CD4-positive, alpha-beta T cell treated with Interleukin-15 for 4 hours (primary cell): ENCODE measurements at places on chromosomes 6 and 20.

DNA sequence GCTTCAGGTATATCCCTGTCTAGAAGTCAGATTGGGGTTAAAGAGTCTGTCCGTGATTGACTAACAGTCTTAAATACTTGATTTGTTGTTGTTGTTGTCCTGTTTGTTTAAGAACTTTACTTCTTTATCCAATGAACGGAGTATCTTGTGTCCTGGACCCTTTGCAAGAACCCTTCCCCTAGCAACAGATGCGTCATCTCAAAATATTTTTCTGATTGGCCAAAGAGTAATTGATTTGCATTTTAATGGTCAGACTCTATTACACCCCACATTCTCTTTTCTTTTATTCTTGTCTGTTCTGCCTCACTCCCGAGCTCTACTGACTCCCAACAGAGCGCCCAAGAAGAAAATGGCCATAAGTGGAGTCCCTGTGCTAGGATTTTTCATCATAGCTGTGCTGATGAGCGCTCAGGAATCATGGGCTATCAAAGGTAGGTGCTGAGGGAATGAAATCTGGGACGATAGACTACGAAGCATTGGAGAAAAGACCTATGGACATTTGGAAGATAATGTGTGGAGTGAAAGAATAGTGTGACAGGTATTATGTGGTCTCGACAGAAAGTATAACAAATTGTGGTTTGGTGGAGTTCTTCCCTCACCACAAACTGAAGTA, at the start of gene HLA-DRA:
Gene HLA-DRA, plus strand, starts transcription at position 286 of the 613 bp plus-strand sequence. Its CDS starts 64 bp downstream, at position 350.
- peak; percentile 87 for DNase-seq

DNA sequence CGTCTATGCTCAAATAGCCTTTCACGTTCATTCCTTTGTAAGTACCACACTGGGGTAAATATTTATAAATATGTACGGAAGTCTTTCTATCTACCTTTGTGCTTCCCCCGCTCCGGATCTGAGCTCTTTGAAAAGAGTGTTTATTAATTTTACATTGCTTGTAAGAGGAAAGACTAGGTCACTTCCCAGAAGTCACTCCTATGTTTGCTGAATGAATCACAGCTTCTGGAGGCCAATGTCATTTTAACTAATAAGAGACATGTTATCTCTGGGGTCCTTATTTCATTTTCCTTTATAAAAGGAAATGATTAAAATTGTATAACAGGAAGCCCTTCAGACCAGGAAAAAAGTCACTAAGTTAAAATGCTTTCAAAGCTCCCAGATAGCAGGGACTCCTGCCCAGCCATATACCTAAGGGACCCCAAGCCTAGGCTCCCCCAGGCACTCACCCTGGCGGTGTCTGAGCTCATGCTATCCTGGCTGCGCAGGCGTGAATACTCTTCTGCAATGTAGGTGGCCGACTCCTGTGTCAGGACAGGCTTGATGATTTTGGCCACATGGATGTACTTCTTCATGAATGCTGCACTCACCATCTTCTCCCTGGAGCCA, 12.6 kb downstream of the MCM3 start:
- DNase-seq: no peak

DNA sequence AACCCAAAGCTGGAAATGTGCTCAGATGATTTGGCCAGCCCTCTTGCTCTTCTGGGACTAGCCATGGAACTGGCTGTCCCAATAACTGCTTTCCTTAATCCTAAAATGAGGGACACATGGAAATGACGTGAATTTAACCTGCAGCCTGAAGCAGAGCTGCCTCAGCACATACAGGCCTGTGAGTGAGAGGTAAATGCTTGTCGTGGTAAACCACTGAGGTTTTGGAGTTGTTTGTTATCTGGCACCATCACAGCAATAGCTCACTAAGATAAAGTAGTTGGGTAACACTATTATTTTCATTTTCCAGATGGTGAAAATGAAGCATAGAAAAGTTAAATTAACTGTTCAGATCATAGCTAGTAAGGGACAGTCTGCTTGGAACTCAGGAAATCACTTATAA, 333.4 kb upstream of the CHD6 start:
- DNase-seq: no peak

- DNase-seq: no peak
These were observed 41.0 kb downstream of the C20orf203 start for GRCh38 chr20:32632461-32633354.

DNA sequence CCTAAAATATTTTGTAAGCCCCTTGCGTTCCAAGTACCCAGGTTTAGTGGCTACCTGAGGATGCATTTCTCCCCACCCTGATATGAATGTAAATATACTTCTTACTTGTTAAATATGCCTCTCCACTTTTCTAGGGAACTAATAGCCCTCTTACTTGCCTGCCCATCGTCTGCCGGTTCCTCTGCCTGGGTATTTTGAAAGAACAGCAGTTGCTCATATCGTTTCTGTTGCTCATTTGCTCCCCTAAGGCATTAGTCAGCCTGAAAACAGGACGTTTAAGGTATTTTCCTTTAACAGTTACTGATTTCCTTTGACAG, 141.3 kb upstream of the CARMIL1 start:
- no peak for DNase-seq

DNA sequence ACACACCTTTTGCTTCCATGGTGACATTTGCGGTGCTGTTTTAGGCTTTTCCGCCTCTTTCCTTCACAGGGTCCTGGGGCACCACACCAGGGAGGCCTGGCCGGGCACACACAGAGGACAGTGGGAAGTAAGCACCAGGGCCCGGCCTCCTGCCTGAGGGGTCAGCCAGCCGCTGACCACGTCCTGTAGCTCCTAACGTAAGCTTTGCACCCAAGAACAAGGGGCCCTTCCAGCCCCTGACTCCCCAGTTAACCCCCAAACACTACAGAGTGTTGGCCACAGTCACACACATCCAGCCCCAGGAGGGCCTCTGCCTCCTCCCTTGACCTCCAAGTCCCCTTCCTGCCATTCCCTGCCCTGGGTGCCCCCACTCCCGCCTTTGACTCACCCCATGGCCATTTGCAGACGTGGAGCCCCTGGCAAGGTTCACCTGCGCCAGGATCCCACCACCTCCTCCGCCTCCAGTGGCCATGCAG, 54.7 kb downstream of the YTHDF1 start:
- DNase-seq: no peak

DNA sequence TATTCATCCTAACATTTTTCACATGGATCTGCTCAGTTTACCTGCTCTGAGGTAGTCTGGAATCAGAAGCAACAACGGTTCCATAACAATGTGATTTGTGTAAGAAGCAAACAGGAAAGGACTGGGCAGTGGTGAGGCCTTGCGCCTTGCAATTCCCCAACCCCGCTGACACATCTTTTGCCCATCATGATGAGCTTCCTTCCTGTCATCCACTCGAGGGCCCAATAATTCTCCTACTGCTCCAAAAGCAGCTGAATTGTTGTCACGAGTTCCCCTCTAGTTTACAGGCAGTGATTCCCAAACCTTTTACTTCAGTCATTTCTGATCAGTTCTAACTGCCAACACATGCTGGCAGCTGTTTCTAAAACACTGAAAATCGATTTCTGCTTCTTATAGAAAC, 22.9 kb downstream of the STX7 start:
- DNase-seq: no peak

- DNase-seq: peak; percentile 7
These were observed 126.9 kb upstream of the TIAM2 start for GRCh38 chr6:154868143-154868594.

GRCh38 chr6:41887331-41887751, 7.8 kb downstream of the USP49 start:
- no peak for DNase-seq

DNA sequence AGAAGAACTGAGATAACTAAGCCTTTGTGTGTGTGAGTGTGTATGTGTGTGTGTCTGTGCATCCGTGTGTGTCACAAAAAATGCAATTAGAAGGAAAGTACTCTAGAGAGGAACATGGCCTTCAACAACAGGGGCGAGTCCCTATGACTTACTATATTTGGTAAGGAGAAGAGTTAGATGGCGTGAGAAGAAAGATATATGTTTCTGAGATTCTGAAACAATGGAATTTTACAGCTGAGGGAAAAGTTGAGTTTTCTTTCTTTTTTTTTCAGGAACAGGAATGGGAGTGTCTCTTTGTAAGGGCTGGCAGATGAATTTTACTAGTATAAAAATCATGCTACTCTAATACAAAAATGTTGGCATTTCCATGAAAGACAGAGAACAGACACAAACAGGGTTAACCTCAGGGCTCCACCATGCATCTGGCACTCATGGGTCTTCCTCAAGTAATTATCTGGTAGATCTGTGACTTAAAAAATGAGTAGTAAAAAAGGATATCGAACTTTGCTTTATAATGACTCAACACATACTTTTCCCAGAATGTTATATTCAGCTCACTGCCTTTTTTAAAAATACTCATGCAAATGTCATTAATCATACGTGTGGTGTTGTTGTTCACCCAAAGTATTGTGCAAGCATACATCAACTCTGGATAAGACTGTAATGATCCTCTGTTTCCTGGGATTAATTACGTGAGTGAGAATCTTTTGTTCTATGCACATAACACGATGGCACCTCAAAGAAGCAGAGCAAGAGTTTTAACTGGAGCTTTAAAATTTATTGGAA, 12.8 kb upstream of the SASH1 start:
- DNase-seq: no peak

DNA sequence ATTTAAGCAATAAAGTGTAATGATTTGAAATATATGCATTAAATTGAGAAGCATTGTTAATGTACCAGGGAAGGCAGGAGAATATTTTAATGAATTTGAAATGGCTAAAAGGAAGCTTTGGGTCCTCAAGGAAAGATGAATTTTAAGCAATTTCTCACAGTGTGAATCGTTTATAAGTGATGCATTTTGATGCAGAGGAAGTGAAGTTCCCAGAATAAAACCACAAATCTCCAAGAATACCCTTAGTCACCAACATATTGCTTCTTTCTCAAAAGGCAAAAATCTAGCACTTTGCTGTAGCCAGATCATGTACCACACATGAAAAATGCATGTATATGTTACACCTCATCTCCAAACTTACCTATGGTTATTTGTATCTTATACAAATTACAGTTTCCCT, 11.7 kb downstream of the TPD52L1 start:
- no peak for DNase-seq

GRCh38 chr6:17957498-17957897, 29.9 kb downstream of the KIF13A start:
- no peak for DNase-seq

DNA sequence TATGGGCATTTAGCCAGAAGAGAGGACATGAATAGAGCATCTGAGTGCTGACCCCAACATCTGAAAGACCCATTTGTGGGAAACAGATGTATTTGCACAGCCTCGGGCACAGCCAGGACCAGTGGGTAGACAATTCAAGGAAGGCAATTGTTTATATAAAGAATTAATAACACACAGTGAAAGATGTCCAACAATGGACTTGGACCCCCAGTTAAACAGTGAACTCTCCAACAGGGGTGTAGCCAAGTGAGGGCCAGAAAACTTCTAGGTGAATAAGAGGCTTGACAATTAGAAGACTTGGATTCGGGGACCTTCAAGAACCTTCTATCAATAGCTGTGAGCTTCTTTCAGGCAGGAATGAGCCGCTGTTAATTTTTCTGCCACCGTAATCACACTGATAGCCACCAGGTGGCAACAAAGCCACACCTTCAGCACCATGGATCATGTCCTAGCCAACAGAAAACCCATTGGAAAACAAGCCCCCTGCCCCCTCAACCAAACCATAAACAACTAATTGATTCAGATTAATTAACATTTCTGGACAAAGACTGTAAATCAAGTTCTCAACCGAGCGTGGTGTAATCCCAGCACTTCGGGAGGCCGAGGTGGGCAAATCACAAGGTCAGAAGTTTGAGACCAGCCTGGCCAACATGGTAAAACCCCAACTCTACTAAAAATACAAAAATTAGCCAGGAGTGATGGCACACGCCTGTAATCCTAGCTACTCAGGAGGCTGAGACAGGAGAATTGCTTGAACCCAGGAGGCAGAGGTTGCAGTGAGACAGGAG, 8.8 kb upstream of the SRSF6 start:
- peak; percentile 47 for DNase-seq

- no peak for DNase-seq
These were observed 117.3 kb downstream of the TMEM170B start for GRCh38 chr6:11654876-11655275.

GRCh38 chr6:152509916-152510315, 127.2 kb downstream of the SYNE1 start:
- DNase-seq: no peak

DNA sequence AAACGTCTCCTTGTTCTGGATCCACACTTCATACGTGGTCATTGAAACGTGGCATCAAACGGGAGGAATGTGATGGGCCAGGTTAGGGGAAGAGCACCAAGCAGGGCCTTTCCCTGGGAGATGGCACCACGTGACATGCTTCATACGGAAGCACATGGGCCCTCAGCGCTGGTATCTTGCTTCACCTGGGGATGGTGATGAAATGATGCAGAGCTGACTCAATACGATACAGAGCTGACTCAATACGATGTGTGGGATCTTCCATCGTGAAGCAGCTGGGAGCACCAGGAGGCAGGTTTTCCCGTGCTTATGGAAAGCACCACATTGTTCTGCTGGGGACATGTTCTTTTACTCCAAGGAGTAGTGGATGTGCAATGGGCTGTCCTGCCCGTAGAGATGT, 22.5 kb upstream of the TAGAP start:
- DNase-seq: no peak

- DNase-seq: no peak
These were observed 74.0 kb downstream of the PTPRA start for GRCh38 chr20:2946988-2947961.

- DNase-seq: no peak
These were observed 1046.7 kb downstream of the HACE1 start for GRCh38 chr6:103812970-103813369.

GRCh38 chr6:33745548-33745947, 1.2 kb downstream of the IP6K3 start:
- DNase-seq: no peak

DNA sequence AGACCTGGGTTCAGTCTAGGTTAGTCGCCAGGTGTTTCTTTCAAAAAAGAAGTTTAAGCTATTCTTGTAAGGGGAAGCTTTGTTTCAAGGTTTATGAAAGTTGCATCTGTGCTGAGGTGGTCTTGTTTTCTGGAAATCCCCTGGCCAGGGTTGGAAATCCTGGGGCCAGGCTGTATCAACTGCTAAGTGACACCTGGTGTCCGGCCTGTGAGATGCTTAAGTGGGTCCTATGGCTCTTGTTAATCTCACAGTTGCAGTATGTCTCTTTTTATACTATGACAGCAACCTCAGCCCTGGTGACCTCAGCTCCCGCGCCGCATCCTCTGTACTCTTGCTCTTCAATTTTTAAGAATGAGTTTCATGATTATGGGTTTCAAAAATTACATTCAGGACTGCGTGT, 72.0 kb downstream of the CHMP4B start:
- DNase-seq: no peak

- no peak for DNase-seq
These were observed 598.8 kb downstream of the EPHA7 start for GRCh38 chr6:92820601-92821000.

DNA sequence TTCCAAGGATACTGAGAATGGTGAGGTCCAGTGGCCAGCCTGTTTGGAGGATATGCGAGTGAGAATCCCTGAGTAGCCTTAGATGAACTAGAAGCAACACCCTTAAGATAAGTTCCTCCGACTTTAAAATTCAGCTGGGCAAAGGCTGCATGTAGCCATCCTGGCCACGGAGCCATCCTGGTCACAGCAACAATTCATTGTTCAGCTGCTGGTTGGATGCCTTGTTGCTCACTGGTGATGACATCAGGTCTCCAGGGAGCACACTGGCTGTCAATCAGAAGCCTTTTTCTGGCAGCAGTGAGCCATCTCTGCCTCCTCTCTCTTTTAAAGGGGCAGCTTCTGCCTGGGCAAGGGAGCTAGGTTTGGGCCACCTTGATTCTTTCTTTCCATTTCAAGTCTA, 22.4 kb upstream of the RIMS4 start:
- DNase-seq: no peak
